ENCODE measurements at places on chromosomes 7 and 10. TPM values are rescaled to one million over a fixed set of nuclear protein-coding genes. Genes with fewer than 3 reads are reported as not detected.

Gene TNKS2
- 60.4 TPM for total RNA-seq

Gene PRKG1
- total RNA-seq: 52.7 TPM

DNA sequence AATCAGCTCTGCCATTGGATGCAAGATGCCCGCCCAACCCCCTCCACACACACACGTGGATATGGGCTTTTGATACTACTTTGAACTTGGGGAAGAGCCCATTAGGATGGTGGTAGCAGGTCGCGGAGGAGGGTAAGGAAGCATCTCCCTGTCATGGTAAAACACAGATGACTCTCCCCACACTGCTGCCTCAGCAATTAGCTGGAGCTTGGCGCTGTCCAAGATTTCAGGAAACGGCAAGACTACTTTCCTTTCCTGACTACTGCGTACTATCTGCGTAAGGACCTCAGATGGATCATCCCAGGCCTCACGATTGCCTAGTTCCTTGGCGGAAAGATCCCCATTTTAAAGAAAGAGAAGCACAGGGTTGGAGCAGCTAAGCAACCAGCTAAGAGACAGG lies 134.3 kb downstream of the C10orf90 start:
- H3K4me1 ChIP-seq: no peaks in the 10 kb centered on the region
- H3K27ac ChIP-seq: no peak overlapping the region
- no peaks in the 10 kb centered on the region for H3K36me3 ChIP-seq
- no peak overlapping the region for H3K4me3 ChIP-seq
- no peak for DNase-seq

- no peak overlapping the region for H3K27ac ChIP-seq
- H3K4me1 ChIP-seq: peaks cover 5% of the 10 kb centered on the region
- no peak overlapping the region for H3K4me3 ChIP-seq
Observed at GRCh38 chr7:64686493-64687184, 20.7 kb downstream of the ZNF107 start.

DNA sequence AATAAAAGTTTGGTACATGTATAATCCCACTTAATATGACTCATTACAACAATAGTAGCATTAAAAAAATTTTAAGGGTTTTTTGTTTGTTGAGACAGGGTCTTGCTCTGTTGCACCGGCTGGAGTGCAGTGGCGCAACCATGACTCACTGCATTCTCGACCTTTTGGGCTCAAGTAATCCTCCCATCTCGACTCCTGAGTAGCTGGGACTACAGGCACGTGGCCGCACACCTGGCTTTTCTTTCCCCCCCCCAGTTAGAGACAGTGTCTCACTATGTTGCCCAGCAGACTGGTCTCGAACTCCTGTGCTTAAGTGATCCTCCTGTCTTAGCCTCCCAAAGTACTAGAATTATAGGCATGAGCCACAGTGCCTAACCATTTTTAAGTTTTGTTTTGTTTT lies 40.7 kb downstream of the KMT2C start:
- H3K27me3 ChIP-seq: peaks cover 1% of the 10 kb centered on the region
- no peak overlapping the region for H3K27ac ChIP-seq
- no peak for DNase-seq
- no peak overlapping the region for H3K4me3 ChIP-seq

DNA sequence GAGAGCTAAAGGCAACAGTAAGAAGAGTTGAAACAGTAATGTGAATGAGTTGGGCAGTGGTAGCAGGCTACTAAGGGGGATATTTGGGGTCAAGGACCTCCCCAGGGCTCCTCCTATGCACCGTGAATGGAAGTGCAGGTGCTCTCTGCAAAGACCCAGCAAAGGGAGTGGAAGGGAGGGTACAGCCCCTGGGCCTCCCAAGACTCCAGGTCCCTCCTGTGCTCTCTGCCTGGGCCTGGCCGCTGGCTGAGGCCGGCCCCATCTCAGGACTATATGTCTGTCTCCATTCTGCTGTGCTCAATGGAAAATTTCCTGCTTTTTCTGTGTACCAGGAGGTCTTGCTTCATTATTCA lies 372.1 kb upstream of the MKI67 start:
- no peak overlapping the region for H3K4me3 ChIP-seq
- H3K27me3 ChIP-seq: no peaks in the 10 kb centered on the region
- H3K4me1 ChIP-seq: peaks cover 6% of the 10 kb centered on the region

DNA sequence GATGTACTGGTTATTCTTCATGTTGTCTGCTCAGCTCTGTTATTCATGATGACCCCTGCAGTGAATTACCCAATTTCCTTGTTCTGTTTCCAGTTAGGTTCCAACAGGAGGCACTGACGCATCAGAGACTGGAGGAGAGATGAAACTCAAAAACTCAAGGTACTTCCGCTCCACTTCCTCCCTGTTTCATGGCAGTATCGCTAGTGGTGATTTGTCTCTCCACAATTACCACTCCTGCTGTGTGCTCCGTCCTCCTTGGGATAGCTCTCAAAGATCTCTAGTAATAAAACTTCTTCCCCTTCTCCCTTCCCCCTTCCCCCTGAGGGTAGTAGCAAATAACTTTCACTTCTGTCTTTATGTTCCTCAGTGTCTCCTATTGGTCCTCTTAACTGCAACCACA lies 107.4 kb upstream of the ABCB5 start:
- no peaks in the 10 kb centered on the region for H3K27me3 ChIP-seq
- H3K36me3 ChIP-seq: no peaks in the 10 kb centered on the region
- no peak overlapping the region for H3K27ac ChIP-seq
- DNase-seq: no peak
- no peak overlapping the region for H3K4me3 ChIP-seq

DNA sequence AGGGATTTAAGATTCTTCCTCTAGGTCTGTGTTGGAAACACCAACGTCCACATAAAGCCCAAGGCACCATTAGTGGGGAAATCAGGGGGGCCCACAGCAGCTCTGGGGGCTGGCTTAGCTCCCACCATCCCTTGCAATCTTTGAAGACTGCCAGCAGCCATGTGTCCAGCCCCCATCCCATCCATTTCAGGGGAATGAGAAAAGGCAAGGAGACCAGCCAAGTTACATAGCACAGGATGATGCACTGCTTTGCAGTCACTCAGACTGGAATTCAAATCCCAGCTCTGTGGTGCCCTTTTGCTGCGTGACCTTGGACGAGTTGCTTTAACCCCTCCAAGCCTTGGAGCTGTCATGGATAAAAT lies 108.9 kb upstream of the ZMIZ1 start:
- peaks cover 9% of the 10 kb centered on the region for H3K27me3 ChIP-seq
- no peaks in the 10 kb centered on the region for H3K36me3 ChIP-seq
- H3K4me3 ChIP-seq: no peak overlapping the region
- H3K27ac ChIP-seq: no peak overlapping the region

Gene ARHGEF35
- total RNA-seq: 0.69 TPM

Gene MARCHF5
- 68.5 TPM for total RNA-seq

DNA sequence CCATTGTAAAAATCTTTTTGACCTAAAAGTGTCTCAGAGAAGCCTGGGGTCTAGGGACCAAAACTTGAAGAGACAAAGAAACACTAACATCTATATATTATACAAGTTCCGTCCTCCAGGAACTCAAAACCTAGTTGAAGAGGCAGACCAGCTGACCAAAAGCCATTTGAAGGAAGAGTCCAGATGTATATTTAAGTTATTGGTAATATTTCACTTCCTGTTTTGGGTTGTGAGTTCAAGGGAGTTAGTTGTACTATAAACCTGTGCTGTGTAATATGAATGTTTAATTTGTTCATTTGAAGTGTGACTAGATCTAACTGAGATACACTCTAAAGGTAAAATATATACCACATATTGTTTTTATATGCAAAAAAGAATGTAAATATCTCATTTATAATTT lies 45.0 kb downstream of the CDK1 start:
- H3K4me1 ChIP-seq: peaks cover 5% of the 10 kb centered on the region
- H3K36me3 ChIP-seq: no peaks in the 10 kb centered on the region
- H3K27ac ChIP-seq: no peak overlapping the region
- no peak overlapping the region for H3K4me3 ChIP-seq
- no peak for DNase-seq

DNA sequence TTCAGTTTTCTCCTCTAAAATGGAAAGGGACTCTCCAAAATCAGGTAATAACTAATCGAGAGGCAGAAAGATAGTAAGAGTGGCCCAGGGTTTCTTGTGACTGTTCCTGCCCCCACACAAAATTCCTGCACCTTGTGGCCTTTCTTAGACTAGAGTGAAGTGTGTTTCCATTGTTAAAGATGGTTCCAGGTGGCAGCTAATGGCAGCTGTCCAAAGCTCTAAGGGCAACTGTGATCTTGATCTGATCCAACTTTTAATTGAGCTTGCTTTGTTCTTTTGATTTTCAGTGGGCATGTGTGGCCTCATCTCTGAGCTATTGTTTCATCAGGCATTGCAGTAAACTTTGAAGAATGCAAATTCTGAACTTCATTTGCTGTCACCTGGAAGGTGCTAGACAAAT lies 19.4 kb downstream of the ACSL5 start:
- H3K4me1 ChIP-seq: no peaks in the 10 kb centered on the region
- no peaks in the 10 kb centered on the region for H3K27me3 ChIP-seq
- no peaks in the 10 kb centered on the region for H3K36me3 ChIP-seq
- no peak overlapping the region for H3K27ac ChIP-seq
- no peak for DNase-seq

DNA sequence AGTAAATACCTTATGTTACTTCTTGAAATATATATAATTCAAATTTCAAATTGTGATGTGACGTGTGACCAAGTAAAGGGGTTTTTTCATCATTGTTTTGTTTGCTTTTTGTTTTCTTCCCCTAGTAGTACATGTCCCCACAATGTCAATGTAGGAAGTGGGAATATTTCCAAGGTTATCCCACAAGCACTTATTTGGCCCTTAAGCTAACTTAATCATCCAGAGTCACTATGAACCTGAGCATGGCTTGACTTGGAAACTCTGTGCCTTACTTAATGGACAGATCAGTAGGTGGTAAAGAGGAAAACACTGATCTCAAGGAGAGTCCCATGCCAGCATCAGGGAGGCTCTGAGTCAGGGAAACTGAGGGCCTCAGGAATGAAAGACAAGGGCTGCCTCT lies 569.3 kb upstream of the IGFBP3 start:
- no peaks in the 10 kb centered on the region for H3K27me3 ChIP-seq
- H3K36me3 ChIP-seq: no peaks in the 10 kb centered on the region
- no peaks in the 10 kb centered on the region for H3K4me1 ChIP-seq
- H3K4me3 ChIP-seq: no peak overlapping the region
- no peak overlapping the region for H3K27ac ChIP-seq

Gene WEE2
- not detected for total RNA-seq

Gene LRIT1
- not detected for total RNA-seq

Gene TRIM73
- total RNA-seq: 11.2 TPM

Gene IGFBP3
- total RNA-seq: 0.17 TPM

- H3K4me1 ChIP-seq: no peaks in the 10 kb centered on the region
- H3K36me3 ChIP-seq: no peaks in the 10 kb centered on the region
- no peaks in the 10 kb centered on the region for H3K27me3 ChIP-seq
- H3K4me3 ChIP-seq: no peak overlapping the region
- DNase-seq: no peak
- H3K27ac ChIP-seq: no peak overlapping the region
Observed at GRCh38 chr7:88452646-88453045, 146.0 kb upstream of the STEAP4 start.

Gene CCL24
- total RNA-seq: not detected

DNA sequence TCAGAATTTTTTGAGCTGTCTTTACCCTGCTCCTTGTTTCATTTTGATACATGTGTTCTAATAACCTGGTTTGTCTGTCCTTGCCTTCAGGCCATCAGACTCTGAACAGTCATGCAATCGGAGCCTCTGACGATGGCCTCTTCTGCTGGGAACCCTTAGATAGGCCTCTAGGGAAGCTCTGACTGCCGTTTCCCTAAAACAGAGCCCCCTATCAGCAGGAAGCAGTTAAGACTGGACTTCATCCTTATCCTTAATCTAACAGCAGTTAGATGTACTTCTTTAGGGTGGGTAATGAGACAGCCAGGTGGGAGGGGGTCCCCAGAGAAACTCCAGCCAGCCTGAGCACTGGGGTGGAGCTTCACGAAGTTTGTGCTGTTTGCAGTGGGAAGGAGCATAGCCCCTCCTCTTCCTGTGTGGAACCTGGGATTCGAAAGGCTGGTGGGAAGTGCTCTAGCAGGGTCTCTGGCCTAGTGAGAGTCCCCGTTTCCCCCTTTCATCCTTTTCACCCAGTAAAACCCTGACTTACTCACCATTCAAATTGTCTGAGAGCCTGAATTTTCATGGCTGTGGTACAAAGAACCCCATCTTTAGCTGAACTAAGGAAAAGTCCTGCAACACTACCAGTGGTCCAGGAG lies 28.4 kb upstream of the SORCS3 start:
- peaks cover 8% of the 10 kb centered on the region for H3K36me3 ChIP-seq
- no peak overlapping the region for H3K27ac ChIP-seq
- DNase-seq: no peak
- H3K4me1 ChIP-seq: no peaks in the 10 kb centered on the region
- no peaks in the 10 kb centered on the region for H3K27me3 ChIP-seq
- H3K4me3 ChIP-seq: no peak overlapping the region

GRCh38 chr7:26556061-26556881 lies 264.6 kb downstream of the SNX10 start:
- DNase-seq: peak; percentile 36
- H3K36me3 ChIP-seq: no peaks in the 10 kb centered on the region
- peaks cover 20% of the 10 kb centered on the region for H3K4me1 ChIP-seq
- peaks cover 3% of the 10 kb centered on the region for H3K27me3 ChIP-seq
- H3K27ac ChIP-seq: peak overlapping the region; percentile 92
- H3K4me3 ChIP-seq: no peak overlapping the region

Gene ARL5B
- 41.4 TPM for total RNA-seq

DNA sequence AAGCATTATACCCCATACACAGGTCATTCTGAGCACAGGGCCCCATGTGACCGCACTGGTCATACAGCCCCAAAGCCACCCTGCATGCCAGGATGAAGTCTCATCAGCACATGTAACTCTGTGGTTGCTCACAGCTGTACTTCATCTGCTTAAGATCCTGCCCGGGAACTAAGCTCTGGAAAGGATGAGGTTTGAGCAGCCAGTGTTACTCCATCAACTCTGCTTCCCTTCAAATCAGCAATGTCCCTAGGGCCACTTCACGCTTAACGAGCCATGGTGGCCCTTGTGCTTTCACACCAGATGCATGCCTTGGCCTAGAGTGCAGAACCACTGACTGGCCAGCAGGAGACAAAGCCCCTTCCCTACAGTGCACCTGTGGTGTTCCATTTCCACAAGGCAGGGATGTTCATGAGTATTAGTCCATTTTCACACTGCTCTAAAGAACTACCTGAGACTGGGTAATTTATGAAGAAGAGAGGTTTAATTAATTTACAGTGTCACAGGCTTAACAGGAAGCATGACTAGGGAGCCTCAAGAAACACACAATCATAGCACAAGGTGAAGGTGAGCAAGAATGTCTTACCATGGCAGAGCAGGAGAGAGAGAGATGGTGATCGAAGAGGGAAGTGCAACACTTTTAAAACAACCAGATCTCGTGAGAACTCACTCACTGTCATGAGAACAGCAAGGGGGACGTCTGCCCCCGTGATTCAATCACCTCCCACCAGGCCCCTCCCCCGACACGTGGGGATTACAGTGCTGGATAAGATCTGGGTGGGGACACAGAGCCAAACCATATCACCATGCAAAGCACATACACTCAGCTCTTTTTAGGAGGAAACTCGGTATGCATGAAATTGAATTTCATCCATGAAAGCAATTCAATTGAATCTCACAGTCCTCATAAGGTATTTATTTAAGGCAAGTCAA lies 149.0 kb upstream of the CDCA7L start:
- H3K36me3 ChIP-seq: peaks cover 6% of the 10 kb centered on the region
- no peak overlapping the region for H3K4me3 ChIP-seq
- H3K4me1 ChIP-seq: peaks cover 2% of the 10 kb centered on the region
- H3K27ac ChIP-seq: no peak overlapping the region
- H3K27me3 ChIP-seq: peaks cover under 1% of the 10 kb centered on the region
- DNase-seq: peak; percentile 31

Gene MMP21
- not detected for total RNA-seq

Measured in glutamatergic neuron (in vitro differentiated cells).